H54 (cell line): ENCODE measurements at places on chromosomes 7 and 10.
A peak's percentile ranks its signal among the peaks of the same experiment; 100 is the strongest.

DNA sequence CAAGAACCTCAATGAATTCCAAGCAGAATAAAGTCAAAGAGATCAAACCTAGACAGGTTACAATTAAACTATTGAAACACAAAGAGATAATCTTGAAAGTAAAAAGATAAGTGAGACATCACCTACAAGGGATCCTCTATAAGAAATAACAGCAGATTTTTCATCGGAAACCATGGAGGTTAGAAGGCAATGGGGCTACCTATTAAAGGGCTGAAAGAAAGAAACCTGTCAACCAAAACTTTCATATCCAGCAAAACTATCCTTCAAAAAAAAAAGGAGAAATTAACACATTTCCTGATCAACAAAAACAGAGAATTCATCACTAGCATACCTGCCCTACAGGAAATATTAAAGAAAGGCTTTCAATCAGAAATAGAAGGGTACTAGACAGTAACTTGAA is 244.9 kb downstream of the ARHGAP12 start:
- no peak for DNase-seq

DNA sequence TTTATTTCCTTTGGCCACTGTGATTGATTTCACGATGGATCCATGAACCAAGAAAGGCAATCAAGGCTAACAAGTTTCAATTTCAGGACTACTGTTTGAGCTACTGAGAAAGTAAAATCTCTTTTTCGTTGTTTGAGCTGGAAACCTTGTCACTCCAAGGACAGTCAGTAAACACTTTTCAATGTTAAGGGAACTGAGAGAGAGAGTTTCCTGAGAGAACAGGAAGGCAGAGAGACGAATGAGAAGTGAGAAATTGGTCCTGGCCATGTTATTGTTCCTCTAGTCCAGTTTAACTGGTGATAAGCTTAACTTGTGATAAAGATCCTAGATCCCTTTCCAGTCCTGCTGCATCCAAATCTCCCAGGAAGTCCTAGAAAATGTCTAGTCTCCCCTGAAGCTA is 909 bp upstream of the AKR1D1 start:
- no peak for DNase-seq

DNA sequence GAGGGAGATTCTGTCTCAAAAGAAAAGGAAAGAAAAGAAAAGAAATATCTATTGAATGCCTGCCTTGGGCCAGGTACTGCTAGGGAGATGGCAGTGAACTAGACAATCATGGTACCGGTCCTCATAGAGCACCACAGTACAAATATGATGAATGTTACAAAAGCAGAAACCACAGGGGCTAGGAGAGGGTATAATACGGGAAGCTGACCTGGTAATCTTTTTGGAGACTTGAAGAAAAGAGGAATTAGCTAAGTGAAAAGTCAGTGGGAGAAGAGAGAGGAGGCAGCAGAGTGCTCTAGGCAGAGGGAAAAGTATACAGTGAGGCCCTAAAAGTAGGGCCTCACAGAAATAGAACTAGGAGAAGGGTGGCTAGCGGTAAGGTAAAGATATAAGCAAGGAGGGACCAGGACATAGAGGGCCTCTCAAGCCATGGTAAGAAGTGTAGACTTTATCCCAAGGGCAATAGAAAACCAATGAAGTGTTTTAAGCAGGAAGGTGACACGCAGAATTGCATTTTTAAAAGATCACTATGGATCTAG is 42.8 kb upstream of the WNT8B start:
- no peak for DNase-seq

- no peak for DNase-seq
Observed at GRCh38 chr7:64802699-64803098, 8.5 kb downstream of the ZNF138 start.

GRCh38 chr7:90896458-90896857 is 300.3 kb downstream of the CDK14 start:
- DNase-seq, result no peak

DNA sequence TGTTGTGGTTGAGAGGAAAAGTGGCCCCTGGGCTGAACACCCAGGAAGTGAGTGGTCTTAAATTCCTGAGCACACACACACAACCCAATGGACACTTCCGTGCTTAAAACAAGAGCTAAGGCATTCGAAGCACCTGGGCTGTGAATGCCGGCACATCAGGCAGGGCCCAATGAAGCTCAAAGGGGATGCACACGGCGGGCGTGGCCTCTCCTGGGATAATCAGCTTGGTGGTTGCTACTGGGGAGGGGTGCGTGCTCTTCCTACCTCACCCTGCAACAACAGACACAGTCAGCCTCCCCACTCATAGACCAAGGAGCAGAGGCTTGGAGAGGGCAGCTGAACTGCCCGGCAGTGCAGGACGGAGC is 115.0 kb upstream of the TCERG1L start:
- DNase-seq, result no peak

- DNase-seq, result no peak
Observed at GRCh38 chr7:143419880-143420279, 11.2 kb upstream of the EPHA1 start.

- no peak for DNase-seq
Observed at GRCh38 chr7:69502358-69502757, 95.9 kb upstream of the AUTS2 start.

DNA sequence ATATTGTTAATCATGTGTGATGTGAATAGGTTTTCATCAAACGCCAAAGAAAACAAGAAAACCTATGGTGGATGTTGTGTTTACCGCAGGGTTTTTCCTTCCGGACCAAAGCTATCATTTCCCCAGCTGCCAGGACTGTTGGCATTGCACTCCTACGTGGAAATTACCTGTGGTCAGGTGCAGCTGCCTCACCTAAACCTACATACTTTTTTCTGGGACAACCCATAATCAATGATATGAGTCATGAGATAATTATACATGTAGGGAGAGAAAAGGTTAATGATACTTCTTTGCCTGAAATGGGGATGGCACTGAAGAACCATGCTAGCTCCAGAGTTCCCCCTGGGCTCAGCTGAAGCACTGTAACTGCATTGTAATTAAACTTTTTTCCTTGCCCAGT is 223.6 kb upstream of the SEMA3E start:
- DNase-seq, result no peak

- DNase-seq, result no peak
Observed at GRCh38 chr7:83427884-83428283, 221.1 kb downstream of the SEMA3E start.

GRCh38 chr7:96320442-96320841 is 1.5 kb downstream of the SLC25A13 start:
- DNase-seq, result no peak

DNA sequence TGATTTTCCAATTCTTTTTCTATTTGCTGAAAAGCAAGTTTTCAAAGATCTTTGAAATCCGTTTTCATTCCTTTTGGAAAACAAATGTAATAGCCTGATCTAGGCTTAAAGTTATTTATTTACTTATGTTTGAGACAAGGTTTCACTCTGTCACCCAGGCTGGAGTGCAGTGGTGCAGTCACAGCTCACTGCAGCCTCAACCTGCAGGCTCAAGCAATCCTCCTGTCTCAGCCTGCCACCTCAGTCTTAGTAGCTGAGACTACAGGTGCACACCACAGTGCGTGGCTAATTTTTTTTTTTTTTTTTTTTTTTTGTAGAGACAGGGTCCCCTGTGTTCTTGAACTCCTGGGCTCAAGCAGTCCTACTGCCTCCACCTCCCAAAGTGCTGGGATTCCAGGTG is 4.6 kb downstream of the ST7 start:
- DNase-seq, result no peak

- DNase-seq, result no peak
Observed at GRCh38 chr10:70985824-70986622, 97.7 kb upstream of the PCBD1 start.

- DNase-seq, result peak; percentile 18
Observed at GRCh38 chr7:138980563-138981291, 462 bp downstream of the KIAA1549 start.

DNA sequence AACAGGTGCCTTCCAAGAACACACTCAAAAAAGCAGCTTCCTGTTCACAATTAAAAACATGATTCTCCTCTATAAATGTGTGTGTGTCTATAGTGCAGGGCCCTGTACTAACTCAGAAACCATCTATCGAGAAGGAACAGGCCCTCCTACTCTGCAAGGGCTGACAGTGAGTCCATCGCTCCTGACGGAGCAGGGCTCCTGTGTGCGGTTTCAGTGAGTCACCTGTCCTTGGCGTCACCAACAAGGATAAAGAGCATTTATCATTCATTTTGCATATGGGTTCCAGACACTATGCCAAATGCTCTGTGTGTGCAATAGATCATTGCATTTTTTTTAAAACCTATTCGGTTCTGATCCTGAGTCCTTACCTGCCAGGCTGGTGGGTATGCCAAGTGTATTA is 63.7 kb downstream of the TACC2 start:
- peak; percentile 21 for DNase-seq

- no peak for DNase-seq
Observed at GRCh38 chr10:110216240-110216639, 8.8 kb downstream of the MXI1 start.

- DNase-seq, result no peak
Observed at GRCh38 chr7:138460176-138460648, at the start of gene TRIM24. TRIM24 (plus strand) TSS chr7:138460259; CDS start chr7:138460549, 290 bp downstream.

DNA sequence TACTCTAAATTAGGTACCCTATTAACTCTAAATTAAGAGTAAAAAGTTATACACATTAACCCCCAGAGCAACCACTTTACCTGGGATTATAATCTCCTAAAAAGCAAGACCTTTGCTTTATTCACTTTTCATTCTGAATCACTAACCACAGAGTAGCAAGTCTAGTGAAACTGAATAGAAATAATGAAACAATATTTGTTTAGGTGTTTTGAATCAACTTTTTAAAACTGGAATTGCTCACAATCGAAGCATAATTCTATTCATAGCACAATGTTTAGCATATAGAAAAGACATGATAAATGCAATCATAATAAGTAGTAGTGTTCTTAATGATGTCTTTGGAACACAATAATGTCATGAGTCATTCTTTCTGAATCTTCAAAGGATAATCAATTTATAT is 37.0 kb upstream of the CASD1 start:
- no peak for DNase-seq

- DNase-seq, result no peak
Observed at GRCh38 chr10:23472181-23472580, 33.3 kb downstream of the OTUD1 start.

DNA sequence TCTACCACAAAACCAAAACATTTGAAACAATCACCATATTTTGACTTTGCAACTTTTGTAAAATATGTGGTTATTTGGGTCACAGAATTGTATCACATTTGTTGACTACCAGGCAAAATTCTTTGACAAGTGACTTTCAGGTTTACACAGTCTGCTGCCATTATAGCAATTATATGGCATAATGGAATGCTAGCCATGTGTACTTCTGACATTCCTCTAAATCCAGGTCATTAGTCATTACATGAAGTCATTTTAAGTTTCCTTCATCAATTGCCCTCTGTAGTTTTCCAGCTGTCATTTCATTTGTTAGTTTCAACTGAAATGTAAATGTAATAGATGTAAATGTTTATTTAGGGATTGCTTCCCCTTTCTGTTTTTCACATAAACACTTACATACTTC is 137.5 kb downstream of the IMMP2L start:
- peak; percentile 9 for DNase-seq

GRCh38 chr7:133044722-133045473 is 37.0 kb downstream of the CHCHD3 start:
- no peak for DNase-seq

- peak; percentile 20 for DNase-seq
Observed at GRCh38 chr7:12403287-12404181, at the start of gene VWDE. VWDE (minus strand) TSS chr7:12403865; CDS start chr7:12403716, 149 bp downstream.

DNA sequence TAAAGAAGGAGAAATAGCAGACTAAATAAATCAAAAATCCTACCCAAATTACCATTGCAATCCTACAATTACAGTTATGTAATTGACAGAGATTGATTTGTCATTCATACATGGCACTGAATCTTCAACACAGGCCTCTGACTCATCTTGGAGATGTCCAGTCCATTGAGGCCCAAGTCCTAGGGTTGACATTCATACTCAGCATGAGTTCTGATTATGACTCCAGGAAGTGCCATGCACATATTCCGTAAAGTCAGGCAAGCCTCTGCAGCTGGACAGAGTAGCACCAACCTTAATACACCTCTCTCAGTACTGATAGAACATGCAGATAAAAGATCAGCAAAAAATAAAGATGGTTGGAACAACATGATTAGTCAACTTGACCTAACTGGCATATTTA is 353.7 kb upstream of the NFE2L3 start:
- DNase-seq, result no peak

GRCh38 chr10:5559642-5560141 is 34.9 kb downstream of the CALML3 start:
- DNase-seq, result no peak

GRCh38 chr7:130896051-130896881 is 162.3 kb upstream of the KLF14 start:
- DNase-seq, result no peak

DNA sequence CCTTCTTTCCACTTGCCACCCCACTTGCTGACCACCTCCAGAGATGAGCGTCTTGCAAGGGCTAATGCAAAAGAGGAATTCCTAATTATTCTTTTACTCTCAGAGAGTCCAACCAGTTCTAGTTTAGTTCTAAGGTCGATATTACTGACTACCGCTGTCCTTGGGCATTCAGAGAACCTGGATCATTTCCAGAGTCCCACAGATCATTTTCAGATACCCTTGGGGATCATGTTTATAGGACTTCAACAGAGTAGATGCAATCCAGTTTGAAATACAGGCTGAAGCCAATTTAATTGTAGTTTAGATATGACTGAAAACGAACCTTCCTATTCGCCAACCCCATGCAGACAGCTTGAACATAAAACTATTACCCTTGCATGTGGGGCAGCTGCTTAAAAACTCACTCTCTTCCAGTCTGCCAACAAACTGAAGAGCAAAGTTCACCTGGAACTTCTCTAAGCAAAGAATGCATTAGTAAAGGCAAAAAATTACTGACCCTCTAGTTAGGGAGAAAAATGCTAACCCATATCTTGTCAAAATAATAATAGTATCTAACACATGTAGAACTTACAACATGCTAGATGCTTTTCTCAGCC is 22.4 kb downstream of the CFAP69 start:
- DNase-seq, result no peak

- no peak for DNase-seq
Observed at GRCh38 chr10:132910186-132910880, 32.0 kb downstream of the CFAP46 start.

GRCh38 chr10:125132344-125132743 is 28.0 kb downstream of the CTBP2 start:
- DNase-seq, result no peak

DNA sequence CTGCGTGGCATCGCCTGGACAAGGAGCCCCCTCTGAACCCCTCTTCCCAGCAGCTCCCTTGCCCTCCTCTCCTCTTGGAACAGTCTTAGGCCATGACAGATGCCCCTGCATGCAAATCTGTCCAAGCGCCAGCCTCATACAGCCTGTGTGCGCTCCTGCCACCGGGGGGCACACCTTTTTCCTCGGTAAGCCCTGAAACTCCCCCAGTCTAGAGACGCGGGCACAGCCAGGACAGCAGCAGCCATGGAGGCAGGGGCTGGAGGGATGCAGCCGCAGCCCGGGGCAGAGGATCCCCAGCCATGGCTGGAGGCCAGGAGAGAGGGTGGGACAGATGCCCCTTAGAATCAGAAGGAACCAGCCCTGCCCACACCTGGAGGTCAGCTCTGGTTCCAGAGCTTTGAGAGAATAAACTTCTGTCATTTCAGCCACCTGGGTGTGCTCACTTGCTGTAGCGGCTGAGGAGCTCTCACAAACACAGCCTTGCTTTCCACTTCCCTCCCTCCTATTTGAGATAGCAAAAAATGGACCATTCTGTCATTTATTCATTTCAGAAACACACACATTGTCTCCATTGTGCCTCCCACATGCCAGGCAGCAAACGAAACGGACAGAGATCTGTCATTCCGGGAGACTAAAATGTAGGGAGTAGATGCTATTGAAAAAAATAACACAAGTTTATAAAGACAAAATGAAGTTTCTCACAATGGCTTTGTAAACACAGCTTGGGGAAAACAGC is 241.5 kb downstream of the WDR37 start:
- DNase-seq, result no peak
